Ureter (tissue), 1 donor: ENCODE measurements at places on chromosomes 6 and 20. TPM values are rescaled to one million over a fixed set of nuclear protein-coding genes. Genes with fewer than 3 reads are reported as not detected.

GRCh38 chr6:81376745-81377144, 375.7 kb downstream of the TENT5A start:
- DNase-seq, result no peak

GRCh38 chr20:46934746-46935287, 40.2 kb downstream of the EYA2 start:
- no peak for DNase-seq

- DNase-seq, result no peak
Observed at GRCh38 chr6:111996144-111996865, 57.6 kb upstream of the CCN6 start.

- no peak for DNase-seq
Observed at GRCh38 chr6:122845916-122846612, 57.0 kb downstream of the SMPDL3A start.

GRCh38 chr20:57559289-57559634, 1.6 kb upstream of the PCK1 start:
- no peak for DNase-seq

CABLES2 gene
- total RNA-seq, result 4.0 TPM
